ENCODE measurements at places on chromosomes 3 and 15.

DNA sequence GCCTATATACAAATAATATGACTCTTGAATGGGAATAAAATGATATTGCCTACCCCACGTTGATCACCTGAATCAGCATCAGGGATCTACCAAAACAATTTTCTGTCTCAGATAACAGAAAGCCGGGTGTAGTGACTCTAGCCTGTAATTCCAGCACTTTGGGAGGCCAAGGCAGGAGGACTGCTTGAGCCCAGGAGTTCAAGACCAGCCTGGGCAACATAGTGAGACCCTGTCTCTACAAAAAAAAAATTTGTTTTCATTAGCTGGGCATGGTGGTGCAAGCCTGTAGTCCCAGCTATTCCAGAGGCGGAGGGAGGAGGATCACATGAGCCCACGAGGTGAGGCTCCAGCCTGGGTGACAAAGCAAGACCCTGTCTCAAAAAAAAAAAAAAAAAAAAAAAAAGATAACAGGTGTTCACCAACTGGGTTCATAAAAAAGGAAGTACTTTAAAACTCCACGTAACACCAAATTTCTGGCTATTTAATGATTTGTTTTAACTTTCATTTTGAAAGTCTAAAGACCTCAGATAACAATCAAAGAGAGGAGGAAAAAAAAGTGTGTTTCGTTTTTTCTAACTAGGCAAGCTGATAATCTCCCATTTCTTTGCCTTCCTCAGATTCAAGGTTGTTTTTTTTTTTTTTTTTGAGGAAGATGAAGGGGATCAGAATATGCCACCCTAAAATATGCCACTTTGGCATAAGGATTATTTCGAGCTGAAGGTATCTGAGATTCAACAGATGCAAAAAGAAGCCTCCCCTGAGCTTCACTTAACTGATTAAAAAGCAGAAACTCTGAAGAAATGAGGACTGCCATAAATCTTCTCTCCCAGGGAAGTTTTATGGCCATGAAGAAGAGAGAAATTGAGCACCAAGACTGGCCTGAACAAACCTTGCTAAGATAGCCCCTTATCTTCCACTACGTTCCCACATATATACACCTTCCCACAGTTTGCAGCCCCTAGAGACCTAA is 44.1 kb downstream of the TRANK1 start:
- no peak for DNase-seq

DNA sequence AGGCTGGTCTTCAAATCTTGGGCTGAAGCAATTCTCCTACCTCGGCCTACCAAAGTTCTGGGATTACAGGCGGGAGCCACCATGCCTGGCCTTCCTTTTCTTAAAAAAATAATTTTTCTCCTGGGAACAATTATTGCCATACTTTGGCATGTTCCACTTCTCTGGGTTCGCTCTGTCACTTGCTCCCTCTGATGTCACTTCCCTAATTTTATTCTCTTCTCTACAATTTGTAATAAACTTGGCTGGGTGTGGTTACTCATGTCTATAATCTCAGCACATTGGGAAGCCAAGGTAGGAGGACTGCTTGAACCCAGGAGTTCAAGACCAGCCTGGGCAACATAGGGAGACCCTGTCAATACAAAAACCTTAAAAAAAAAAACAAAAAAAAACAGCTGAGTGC is 6.1 kb upstream of the IMPDH2 start:
- DNase-seq = no peak

DNA sequence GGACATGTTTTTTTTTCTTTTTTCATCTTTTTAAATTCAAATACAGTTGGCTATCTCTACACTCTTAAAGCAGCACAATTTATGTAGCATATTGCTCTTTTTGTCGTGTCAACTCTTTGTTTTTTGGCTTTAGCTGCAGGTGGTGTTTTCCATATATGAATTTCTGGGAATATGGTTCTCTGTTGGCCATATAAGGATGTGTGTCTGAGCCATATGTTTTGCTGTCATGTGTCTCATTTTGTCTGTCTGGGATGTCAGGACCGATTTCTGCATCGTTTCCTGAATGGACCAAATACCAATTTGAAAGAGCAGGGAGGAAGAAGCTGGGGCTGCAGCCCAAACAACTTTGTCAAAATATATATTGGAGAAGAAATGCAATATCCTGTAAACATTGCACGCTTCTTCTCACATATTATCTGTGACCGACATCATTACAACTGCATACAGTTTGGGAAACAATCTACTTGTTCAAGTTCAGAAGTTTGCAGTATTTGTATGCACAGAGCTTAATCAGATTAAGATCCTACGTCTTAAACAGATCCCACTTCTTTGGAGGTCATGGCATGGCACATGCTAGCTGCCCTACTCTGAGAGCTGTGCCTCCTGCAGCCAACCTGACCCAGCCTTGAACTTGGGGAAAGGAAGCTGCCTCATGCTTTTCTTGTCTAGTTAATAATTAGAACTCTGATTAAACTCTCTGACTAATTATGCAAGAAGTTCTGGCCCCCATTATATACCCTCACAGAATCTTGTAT is 4.0 kb upstream of the SATB1 start:
- peak; percentile 50 for DNase-seq

GRCh38 chr3:170792471-170792870 is 77.5 kb downstream of the RPL22L1 start:
- DNase-seq = no peak

DNA sequence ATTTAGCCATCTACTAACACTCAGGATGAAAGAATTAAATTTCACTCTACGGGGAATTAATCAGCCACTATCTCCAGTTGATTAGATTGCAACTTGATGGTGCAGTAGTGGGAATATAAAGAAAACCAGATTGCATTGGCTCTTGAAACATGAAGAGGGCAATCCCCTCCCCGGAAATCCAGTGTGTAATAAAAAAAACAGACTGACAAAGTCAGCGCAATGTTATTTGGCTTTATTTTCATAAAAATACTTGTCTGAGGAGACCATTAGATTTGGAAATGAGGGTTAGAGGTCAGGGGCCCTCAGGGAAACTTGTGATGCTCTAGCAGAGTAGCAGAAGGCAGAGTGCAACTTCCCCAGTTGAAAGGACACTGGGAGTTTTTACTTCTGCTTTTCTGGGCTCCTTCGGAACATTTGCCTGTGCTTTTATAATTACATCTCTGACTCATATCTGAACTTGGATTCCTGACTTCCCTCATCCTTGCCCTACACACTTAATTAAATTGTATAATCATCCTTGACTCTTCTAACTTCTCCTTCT is 326.8 kb downstream of the TUSC7 start:
- DNase-seq = no peak

- no peak for DNase-seq
Measured at GRCh38 chr3:52243791-52244628, 1.5 kb upstream of the PPM1M start.

DNA sequence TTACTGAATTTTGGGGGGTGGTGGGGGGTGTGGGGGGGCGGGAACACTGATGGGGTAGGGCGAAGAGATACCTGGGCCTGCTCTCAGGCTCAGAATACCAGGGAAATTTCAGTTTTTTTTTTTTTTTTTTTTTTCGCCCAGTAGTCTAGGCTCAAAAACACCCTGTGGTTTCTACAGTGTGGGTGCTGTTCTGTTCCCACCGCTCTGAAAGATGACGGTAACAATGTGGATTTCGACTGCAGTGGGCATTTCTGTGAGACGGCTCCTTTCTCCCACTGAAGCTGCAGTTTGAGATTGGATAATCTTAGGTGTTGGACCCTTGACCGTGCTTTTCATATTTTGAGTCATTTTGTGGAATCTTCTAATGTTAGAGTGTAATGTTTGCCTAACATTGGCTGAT is 143.8 kb upstream of the RGMA start:
- DNase-seq = no peak

DNA sequence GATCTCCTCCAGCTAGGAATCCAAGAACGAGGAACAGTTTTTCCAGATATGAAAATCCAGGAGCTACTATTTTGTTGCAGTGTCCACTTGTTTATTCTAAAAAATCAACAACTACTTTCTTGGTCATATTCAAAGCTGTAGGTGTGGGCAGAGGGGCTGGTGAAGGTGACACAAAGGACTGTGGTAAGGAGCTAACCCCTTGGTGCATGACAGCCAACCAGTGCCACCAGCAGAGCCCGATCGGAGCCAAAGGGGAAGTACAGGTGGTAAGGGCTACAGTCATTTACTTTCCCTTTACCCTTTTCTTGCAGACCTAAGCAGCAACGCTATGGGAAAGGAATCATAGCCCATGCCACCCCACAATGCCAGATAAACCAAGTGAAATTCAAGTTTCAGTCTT is 30.7 kb downstream of the PLA1A start:
- no peak for DNase-seq
